Hematopoietic multipotent progenitor cell treated with erythropoietin and hydrocortisone succinate and interleukin-3 and kit ligand, for 15 days (in vitro differentiated cells): ENCODE measurements at places on chromosomes 1 and 21.

DNA sequence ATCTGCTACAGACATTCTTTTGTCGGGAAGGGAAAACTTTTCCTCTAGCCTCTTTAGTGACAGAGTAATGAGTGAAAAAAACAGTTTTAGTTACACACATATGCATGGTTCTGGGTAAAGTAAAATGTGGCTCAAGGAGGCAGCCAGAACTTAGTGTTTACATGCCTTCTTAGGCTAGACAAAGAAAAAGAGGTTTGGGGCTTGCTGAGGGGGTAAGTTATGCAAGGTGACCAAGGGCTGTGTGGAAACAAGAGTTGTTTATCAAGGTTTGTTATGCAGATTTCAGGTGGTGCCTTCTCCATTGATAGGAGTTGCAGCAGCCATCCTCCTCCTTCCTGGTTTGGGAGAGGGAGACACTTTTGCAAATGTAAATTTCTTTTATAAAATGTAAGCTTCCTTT, 66.5 kb upstream of the RAB3GAP2 start:
- no peak for DNase-seq

DNA sequence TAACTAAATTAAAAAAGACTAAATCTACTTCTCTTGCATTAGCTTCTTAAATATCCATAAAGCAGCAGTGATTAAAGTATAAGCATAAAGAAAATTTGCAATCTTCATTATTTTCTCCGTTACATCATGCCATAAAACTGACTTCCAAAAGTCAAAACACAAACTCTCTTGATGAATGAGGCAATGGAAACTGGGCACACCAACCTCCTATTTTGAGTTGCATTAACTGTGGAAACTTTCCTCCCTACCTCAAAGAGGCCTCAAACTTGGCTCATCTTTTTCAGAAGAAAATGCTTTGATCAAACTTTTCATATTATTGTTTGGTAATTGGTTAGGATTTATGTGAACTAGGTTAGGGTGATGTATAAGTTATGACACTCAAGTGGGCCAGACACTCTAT, 4.1 kb upstream of the BTG3 start:
- no peak for DNase-seq

GRCh38 chr1:2824999-2825398, 23.5 kb upstream of the TTC34 start:
- DNase-seq: no peak

DNA sequence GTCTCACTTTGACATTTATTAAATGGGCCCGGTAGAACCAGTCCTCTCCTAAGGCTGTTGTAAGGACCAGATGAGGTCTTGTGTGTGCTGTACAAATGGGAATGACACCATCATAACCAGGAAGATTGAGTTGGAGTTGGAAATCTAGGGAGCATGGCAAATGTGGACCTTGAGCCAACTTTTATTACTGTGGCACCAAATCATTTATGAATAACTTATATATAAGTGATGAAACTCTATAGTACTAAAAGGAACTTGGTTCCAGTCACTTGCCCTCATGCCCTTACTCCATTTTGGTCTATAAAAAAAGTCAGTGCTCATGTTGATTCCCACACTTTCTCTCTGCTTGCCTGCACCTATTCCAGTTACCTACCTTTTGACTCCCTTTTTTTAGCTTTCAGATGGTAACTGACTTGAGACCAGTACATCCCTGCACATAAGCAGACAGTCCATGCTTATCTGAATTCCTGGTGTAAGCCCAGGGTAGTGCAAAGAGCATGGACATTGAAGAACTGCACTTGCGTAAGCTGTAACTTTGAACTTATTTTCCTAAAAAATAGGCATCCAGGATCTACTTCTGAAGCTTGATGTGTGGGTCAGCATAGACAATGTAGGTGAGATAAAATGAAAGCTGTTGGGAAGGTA, 210.6 kb downstream of the PBX1 start:
- no peak for DNase-seq

DNA sequence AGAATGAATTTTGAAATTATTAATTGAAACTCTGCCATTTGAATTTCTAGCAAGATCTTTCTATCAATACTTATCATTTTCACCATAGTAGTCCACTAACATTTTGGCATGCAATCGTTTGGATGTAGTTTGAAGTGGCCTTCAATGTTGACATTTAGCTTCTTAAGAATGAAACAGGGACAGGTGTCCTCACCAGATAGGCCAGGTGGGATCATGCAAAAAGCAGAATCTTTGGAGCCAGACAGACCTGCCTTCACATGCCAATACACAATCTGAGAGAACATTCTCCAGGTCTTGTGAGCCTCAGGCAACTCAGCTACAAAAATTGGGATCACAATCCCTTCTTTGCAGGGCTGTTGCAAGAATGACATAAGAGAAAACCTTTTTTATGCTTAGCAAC, 18.3 kb upstream of the HSPA13 start:
- no peak for DNase-seq

- DNase-seq: no peak
These were observed 34.1 kb upstream of the DIP2A start for GRCh38 chr21:46424621-46425020.

- DNase-seq: peak; percentile 91
These were observed at the start of gene SYF2 for GRCh38 chr1:25232027-25232865. Gene SYF2 (minus strand): TSS chr1:25232502. CDS start chr1:25232467, 35 bp downstream.

GRCh38 chr1:153612111-153612754, 704 bp downstream of the S100A16 start:
- no peak for DNase-seq

DNA sequence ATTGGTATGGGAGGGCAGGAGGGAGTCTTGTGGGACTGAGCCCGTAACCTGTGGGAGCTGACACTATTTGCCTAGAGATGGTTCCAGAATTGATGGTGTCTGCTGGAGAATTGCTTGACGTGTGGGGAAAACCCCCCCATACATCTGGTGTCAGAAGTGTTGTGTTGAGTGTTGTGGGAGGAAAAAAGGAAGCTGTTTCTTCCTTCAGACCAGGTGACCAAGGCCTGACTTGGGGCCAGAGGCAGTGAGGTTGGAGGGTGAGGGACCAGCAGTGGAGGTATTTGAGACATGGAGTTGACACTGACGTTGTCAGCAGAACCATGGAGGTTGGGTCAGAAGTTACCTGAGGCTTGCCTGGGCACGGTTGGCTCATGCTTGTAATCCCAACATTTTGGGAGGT, 8.3 kb downstream of the SHISAL2A start:
- no peak for DNase-seq

GRCh38 chr1:200893411-200893901, 1.2 kb upstream of the INAVA start:
- DNase-seq: no peak

GRCh38 chr21:44379515-44379848, 26.1 kb downstream of the TRPM2 start:
- no peak for DNase-seq

DNA sequence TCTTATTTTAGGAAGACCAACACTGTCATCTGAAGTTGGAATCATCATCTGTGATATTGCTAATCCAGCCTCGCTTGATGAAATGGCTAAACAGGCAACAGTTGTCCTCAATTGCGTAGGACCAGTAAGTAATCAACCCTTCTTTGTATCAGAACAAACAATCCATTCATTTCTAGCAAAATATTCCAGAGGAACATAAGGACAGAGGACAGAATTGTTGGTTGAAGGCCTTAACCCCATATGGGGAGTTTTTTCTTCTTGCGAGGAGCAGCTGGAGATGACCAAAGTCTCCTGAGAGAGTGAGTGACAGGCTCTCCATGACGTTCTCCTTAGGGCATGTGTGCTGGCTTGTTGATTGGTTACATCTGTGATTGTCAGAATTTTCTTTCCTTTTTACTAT, 2.7 kb downstream of the SCCPDH start:
- no peak for DNase-seq

DNA sequence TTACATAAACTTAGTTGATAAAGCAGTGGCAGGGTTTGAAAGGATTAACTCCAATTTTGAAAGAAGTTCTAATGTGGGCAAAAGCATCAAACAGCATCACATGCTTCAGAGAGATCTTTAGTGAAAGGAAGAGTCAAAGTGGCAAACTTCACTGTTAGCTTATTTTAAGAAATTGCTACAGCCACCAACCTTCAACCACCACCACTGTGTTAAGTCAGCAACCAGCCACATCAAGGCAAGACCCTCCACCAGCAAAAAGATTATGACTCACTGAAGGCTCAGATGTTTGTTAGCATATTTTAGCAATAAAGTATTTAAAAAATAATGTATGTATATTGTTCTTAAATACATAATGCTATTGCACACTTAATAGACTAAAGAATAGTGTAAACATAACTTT, 21.3 kb upstream of the MAGI3 start:
- DNase-seq: no peak

- no peak for DNase-seq
These were observed 2.8 kb upstream of the ZSCAN20 start for GRCh38 chr1:33469691-33470090.

- no peak for DNase-seq
These were observed 117.1 kb upstream of the DUSP10 start for GRCh38 chr1:221858818-221859611.

DNA sequence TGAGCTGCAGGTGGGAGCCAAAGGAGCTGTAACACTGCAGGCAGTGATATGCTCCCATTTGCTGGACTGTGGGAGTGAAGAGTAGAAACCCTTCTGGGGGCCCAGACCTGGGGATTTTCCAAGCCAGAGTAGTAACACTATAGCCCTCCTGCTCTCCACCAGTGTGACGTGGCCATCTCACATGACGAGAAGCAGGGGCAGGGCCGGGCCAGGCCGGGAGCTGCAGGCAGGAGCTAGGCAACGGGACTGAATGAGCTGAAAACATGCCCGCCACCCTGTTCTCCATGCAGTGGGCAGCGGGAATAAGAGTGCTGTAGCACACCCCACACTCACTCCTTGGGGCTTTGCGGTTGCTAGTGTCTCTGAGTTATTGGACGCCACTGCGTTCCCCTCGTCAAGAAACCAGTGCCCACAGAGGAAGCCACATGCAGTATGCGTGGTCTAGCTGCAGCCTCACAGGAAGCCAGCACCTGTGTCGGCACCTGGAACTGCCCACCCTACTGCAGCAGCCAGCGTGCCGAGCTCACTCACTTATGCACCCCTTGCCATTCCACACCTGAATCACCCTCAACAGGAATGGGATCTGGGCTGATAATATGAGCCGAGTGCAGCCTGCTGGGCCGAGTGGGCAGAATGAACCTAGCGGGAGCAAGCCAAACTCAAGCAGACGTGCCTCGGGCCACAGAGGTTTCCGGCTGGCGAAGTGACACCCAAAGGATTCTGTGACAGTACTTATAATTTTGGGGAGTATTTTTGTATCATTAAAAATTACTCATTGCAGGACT, 1389.6 kb downstream of the KCNT2 start:
- no peak for DNase-seq

DNA sequence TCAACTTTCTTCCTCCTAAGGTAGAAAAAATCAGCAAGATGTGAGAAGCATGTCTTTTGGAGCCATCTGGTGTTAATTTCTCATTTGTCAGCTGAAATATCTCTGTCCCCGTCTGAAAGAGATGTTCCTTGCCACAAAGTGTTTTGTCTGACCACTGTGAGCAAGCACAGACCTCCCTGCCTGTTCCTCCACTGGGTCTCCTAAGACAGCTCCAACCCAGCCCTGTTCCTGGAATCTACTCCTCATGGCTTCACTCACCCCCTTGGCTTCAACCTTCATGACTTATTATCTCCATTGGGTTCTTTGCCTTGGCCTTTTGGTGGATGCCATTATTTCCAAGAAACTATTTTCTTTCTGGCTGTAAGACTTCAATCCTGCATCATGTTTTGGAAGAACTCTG, 65.7 kb upstream of the CACHD1 start:
- DNase-seq: no peak

DNA sequence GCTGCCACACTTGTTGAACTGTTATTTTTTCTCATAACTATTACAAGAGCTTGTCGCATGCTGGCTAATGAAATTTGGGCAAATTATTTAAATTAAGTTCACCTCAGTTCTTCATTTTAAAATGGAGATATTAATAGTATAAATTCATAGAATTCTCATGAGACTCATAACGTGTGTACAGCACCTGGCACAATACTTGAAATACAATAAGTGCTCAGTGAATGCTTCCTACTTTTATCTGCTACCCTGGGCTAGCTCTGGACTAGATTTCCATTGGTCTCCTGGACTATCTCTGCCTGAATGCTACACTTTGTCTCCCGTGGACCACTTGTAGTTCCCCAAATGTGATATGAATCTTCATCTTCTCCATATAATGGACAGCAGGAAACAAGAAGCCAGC, 919 bp downstream of the SLAMF6 start:
- no peak for DNase-seq

GRCh38 chr21:36028127-36029069, 31.9 kb downstream of the SETD4 start:
- DNase-seq: peak; percentile 76

DNA sequence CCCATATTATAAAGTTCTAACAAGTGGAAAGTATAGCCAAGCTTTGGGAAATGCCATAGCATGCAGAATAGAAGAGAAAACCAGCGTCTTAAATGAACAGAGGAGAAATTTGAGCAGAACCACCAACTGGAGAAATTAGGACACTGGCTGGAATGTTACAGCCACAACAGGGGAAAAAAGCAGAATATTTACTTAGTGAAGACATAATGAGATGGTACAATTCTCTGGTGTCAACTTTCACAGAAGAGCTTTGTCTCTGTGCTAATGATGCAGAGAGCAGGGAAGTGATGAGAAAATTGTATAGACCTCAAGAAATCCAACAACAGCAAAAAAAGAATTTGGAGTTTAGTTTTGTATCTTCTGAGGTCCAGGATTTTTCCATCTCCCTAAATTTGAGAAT, 249.7 kb downstream of the KIF26B start:
- DNase-seq: no peak

DNA sequence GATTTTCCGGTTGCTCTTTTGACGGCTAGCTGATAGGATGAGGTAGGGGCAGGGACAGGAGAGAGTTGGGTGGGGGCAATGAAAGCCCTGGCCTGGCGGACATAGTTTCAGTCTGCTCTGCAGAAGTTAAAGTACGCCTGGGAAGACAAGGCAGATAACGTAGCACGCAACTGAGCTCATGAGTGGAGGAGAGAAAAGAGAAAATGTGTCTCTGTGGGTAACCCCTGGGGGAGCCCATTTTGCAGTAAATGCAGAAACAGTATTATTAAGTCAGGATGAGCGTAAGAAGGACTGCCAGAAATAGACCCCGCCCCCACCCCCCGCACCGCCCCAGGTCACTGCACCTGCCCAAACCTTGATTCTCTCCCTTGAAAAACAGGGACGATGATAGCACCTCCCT, 51.7 kb upstream of the TARBP1 start:
- DNase-seq: no peak

GRCh38 chr1:94727846-94728715, 92.1 kb upstream of the SLC44A3 start:
- DNase-seq: no peak
